ENCODE measurements at places on chromosomes 4 and X.
A peak's percentile ranks its signal among the peaks of the same experiment; 100 is the strongest.

DNA sequence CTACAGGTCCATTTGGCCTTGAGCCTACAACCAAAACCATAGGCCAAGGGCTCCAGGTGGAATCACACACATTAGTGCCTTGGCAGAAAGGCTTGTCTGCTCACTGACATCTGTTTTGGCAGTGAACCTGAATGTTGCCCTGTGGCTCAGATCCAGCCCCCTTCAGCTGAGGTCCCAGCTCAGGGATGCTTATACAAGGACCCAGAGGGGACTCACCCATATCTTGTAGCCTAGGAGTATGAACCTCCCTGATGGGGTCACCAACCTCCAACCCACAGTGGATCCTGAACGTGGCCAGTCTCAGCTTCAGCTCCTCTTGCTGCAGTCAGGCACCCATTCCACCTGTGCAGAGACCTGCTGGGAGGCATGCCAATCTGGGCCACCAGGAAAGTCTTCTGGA is 50.8 kb upstream of the HMX1 start:
- no peak for DNase-seq
- H3K27ac ChIP-seq: no peak overlapping the region
- peaks cover 6% of the 10 kb centered on the region for H3K4me1 ChIP-seq
- peaks cover 45% of the 10 kb centered on the region for H3K27me3 ChIP-seq

DNA sequence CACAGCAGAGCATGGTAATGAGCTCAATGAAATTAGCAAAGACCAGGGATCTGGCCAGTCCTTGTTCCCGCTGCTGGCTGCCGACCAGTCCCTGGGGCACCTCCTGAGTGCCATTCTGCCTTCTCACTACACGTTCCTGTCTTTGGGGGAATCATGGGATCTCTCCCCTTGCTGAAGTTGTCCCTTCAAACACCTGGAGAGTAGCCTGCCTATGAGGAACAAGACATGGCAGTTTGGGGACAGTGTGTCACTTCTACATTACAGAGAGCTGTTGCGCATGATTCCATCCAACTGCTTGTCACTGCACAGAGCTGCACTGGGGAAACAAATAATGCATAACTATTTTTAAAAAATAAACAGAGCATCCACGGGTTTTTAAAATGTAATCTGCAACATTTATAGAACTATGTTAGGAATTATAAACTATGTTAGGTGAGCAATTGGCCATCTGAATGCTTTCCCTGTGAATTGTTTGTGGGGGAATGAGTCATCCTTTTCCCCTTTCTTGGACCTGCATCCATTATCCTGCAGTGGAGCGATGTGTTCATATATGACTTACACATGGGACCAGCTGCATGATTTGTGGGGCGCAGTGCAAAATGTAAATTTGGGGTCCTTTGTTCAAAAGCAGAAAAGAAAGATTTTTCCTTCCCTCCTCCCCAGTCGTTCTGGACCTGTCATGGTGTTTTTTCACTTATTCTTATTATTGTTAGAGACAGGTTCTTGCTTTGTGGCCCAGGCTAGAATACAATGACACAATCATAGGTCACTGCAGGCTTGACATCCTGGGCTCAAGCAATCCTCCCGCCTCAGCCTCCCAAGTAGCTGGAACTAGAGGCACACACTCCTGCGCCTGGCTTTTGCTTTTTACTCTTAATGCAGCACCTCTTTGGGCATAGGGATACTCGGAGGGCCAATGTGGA is 115.0 kb upstream of the TBL1X start:
- no peak overlapping the region for H3K27ac ChIP-seq
- no peak for DNase-seq
- H3K36me3 ChIP-seq: no peaks in the 10 kb centered on the region
- no peaks in the 10 kb centered on the region for H3K27me3 ChIP-seq

DNA sequence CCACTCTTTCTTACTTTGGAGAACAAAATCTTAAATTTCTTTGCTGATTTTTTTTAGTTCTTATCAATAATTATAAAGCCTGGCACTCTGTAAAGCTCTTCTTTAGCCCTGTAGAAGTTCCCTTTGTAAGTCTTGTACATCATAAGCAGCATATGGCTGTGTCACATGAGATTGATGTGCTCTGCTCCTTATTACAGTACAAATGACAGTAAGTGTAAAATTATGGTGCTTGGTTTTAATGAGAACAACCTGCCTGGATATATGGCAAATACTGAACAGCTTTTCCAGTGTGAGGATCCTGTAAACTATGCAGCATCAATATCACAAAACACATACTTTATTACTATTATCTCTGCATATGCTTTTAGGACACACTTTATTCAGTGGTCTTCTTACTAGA is 145.9 kb upstream of the GNPDA2 start:
- no peak for DNase-seq
- no peaks in the 10 kb centered on the region for H3K4me1 ChIP-seq
- H3K27ac ChIP-seq: no peak overlapping the region
- H3K36me3 ChIP-seq: no peaks in the 10 kb centered on the region

DNA sequence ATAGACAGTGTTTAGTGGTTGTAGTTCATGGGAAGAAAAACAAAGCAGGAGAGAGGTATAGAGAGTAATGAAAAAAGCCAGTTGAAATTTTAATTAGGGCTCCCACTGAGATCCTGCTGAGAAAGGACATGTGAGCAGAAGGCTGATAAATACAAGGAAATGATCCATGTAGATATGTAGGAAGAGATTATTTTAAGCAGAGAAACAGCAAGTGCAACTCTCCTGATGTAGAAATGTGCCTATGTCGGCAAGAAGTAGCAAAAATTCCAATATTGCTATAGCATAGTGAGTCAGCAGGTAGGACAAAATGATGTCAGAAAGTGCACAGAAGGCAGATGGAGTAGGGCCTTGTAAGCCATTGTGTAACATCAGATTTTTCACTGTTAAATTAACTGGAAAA is 1027.3 kb downstream of the PCDH18 start:
- H3K27ac ChIP-seq: no peak overlapping the region
- H3K4me3 ChIP-seq: no peak overlapping the region
- H3K36me3 ChIP-seq: no peaks in the 10 kb centered on the region
- no peaks in the 10 kb centered on the region for H3K4me1 ChIP-seq
- DNase-seq: no peak

DNA sequence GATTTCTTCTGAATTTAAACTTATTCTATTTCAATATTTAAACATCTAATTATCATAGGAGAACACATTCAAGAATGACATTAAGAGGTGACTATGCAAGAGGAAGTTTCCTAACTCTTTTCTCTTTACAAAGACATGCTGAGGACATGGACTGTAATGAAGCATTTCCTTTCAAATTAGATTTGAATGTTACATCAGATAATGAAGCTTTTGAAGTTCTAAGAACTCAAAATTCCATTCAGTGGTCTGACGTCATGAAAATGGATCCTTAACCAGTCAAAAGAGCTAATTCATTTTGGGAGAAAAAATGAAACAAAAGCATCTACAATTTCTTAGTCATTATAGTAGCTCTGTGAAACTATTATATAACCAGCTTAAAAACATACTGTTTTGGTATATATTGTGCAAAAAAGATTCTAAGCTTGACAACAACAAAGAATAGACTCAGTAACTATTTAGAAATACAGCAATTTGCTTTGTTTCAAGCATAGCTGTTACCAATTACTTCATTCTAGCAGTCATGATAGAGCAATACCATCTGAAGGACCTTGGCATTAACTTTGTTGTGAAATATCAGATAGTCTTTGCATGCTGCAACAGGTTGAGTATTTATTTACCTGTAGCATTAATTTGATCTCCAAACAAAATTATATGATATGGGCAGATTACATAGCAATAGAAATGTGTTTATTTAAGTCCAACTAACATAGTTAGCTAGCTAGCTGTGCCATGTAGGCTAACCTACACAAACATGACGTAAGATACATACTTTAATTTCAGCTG is 13.7 kb upstream of the DTHD1 start:
- DNase-seq: no peak
- H3K4me3 ChIP-seq: no peak overlapping the region
- H3K36me3 ChIP-seq: no peaks in the 10 kb centered on the region
- peak overlapping the region; percentile 59 for H3K27ac ChIP-seq
- no peaks in the 10 kb centered on the region for H3K27me3 ChIP-seq
- peaks cover 8% of the 10 kb centered on the region for H3K4me1 ChIP-seq

DNA sequence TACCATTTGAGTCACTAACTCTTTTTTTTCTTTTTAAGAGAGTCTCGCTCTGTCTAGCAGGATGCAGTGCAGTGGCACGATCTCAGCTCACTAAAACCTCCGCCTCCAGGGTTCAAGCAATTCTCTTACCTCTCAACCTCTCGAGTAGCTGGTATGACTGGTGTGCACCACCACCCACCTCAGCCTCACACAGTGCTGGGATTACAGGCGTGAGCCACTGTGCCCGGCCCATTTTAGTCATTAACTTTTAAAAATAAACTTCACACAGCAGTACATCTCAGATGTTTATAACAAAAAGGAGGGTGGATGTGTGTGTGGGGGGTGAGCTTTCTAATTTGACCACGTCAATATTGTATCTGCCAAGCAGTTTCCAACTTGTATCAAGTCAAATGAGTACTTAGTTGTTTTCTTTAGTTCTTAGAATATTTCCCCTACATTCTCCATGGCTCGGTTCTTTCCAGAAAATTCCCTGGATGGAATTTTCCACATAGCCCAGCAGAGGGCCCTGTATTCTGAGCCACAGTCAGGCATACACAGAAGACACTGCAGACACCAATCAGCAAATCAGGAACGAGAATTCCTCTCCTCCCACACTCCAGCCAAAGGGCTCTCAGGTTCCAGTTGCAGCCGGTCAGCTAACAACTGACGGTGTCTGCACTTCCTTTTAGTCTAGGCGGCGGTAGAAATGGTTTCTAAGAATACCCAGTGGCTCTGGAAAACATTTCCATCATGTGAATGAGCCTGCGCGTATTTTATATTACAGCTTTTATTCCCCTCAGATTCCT is 20.1 kb upstream of the ARAF start:
- no peaks in the 10 kb centered on the region for H3K27me3 ChIP-seq
- DNase-seq: no peak
- H3K36me3 ChIP-seq: no peaks in the 10 kb centered on the region
- H3K4me3 ChIP-seq: no peak overlapping the region

Data from T-cell (primary cell).